ENCODE measurements at places on chromosomes 5 and 9.

DNA sequence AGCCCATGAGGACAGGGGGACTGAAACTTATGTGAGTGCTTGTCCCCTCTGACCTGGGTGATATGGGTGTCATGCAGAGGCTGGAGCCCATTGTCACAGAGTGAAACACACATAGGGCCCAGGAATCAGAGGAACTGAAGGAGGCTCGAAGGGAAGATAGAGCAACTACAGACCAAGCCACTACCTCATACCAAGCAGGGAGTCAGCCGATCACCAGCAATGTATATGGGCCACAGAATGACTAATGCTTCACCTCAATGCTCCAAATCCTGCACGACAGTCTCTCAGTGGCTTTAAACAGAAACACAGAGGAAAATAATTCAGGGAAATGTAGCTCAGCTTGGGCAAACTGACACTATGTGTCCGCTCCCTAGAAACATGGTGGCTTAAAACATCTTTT lies 8.9 kb upstream of the FBXW11 start:
- DNase-seq = no peak

GRCh38 chr5:7857926-7858632 lies 7.1 kb upstream of the CFAP90 start:
- no peak for DNase-seq

DNA sequence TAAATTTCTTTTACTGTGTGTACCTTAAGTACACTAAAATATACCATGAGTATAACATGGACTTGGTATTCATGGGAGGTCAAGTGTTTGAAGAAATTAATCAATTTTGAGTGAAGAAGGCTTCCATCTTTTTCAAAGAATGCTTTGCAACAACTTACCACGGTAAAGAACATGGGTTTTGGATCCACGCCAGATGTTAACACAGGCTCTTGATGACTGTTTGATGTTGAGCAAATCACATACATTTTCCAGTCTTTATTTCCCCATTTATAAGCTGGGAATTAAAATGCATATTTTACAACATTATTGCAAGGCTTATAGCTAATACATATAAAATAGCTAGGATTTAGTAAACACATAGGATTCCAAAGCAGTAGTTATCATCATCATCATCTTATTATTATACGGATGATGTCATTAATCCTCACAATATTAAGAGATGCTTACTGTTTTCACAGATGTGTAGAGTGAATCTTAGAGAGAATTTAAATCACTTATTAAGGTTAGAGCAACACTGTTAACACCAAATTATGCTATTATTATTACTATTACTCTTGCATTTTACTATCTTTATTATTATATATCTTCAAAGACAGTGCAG lies 362.0 kb downstream of the PRELID2 start:
- no peak for DNase-seq

- no peak for DNase-seq
These were observed 11.6 kb upstream of the CETN3 start for GRCh38 chr5:90421136-90421535.

GRCh38 chr9:136740491-136740890 lies 2.2 kb downstream of the LCN10 start:
- DNase-seq = no peak

DNA sequence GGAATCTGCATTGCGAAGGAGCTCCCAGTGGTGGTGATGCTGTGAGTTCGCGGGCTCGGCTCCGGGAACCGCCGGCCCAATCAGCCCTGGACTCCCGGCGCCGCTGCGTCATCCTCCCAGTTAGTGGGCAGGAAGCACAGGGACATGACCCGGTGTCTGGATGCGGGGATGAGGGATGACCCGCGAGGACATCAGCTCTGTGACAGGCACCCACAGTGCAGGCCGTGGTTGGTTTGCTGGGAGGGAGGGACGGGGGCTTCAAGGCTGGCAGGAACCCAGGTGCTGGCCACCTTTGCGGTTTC lies 996 bp downstream of the NXNL2 start:
- no peak for DNase-seq

GRCh38 chr9:113622600-113623400 lies 159.3 kb downstream of the RGS3 start:
- peak; percentile 3 for DNase-seq

- no peak for DNase-seq
These were observed 188.2 kb upstream of the SLC27A6 start for GRCh38 chr5:128777052-128777451.

GRCh38 chr9:90926936-90927335 lies 125.3 kb downstream of the SYK start:
- no peak for DNase-seq

GRCh38 chr5:135013445-135013844 lies 20.6 kb downstream of the PITX1 start:
- DNase-seq = no peak

DNA sequence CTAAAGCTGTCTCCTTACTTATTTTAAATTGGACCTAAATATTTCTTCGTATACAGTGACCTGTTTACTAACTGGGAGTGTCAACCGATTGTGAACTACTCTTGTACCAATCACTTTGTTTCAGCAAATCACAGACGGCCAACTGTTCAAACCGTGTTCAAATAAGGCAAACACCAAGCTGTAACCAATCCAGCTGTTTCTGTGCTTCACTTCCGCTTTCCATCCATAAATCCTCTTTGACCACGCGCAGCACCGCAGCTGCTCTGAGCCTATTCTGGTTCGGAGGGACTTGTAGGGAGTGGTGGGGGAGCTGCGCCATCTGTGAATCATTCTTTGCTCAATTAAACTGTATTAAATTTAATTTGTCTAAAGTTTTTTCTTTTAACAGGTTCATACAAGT lies 4.8 kb upstream of the FAM240B start:
- DNase-seq = no peak

DNA sequence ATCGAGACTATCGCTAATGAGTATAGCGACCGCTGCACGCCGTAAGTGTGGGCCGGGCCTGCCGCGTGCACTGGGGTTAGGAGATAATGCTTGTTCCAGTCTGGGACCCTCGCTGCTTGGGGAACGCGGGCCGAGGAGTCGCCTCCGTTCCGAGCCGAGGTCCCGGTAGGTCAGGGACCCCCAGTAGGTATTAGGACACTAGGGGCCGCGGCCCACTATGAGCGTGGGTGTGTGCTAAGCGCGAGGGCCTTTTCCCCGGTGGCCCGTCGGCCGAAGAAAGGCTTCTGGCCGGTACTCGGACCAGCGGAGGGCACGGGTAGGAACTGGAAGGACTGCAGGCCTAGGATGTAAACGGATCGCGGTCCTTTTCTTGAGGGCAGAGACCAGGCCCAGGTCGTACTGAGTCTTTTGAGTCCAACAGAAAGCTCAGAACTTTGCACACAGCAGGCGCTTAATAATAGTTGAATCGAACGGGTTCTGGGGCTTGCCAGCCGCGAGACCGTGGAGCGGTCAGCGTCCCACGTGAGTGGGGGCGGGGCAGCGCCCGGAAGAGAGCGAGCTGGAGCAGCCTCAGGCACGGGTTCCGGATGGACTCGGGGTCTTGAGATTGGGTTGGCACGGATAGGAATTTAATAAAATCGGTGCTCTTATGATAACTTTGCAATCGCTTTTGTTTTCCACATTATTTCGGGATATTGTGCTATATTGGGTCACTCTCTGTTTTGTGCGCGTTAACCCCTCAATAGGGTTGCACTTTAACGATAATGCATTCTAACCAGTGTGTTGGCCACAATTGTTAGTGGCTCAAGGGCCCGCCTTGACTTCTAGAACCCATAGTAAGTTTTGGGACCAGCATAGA lies 733 bp downstream of the HSPA4 start:
- peak; percentile 36 for DNase-seq

DNA sequence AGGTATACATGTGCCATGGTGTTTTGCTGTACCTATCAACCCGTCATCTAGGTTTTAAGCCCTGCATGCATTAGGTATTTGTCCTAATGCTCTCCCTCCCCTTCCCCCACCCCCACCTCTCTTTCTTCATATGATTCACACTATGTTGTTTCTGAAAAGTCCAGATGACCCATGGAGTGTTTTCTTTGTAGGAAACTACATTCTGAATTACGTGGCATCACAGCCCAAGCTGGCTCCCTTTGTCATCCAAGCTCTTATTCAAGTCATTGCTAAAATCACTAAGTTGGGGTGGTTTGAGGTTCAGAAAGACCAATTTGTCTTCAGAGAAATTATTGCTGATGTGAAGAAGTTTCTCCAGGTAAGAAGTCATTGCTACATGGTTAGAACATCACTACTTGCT lies 30.4 kb downstream of the RANBP17 start:
- DNase-seq = no peak

DNA sequence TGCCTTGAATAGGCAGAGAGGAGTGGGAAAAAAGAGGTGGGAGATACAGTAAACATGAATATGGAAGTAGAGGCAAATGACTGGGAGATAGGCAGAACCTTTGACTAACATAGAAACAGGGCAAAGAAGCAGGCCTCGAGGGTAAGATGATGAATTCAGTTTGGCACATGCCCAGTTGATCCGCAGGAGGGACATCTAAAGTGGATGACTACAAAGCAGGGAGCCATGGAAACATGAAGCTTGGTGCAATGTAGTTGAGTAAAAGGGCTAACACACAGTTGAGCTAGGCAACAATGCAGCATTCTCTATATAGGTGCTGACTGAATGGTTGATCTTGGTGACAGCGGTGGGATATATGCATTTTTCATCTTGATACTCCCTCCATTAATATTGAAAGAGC lies 253.8 kb downstream of the DMRT2 start:
- DNase-seq = no peak

GRCh38 chr9:82082563-82082962 lies 94.0 kb downstream of the SPATA31D1 start:
- no peak for DNase-seq

DNA sequence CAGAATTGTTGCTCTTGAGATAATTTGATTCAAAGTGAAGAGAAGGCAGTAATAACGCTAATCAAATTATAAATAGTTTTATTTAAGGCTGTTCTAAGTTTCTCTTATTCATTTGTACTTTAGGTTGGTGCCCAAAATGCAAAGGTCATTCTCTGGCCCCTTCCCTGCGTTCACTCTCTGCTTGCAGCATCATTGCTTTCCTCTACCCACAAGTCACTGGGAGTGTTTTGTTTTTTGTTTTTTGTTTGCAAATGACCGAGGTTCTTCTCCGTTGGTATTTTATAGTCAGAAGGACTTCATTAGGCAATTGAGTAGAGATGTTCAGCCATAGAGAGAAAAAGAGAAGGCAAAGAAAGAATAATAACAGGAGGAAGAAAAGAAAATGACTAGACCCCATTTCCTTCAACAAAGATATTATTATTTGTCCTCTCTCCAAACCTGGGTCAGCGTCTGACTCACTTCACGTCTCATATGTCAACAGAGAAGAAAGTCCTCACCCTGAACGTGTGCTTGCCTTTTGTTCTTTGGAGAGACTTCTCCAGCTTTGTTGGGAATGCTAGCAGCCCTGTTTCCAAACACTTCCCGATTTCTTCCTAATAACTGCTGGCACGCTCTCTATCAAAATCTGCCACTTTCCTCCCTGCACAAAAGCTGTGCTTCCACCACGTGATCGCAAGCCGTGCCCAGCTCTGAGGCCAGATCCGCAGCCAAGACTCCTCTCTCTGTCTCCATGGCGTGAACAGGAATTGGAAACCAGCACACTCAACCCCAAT lies 119.8 kb downstream of the EBF1 start:
- DNase-seq = no peak

- no peak for DNase-seq
These were observed 29.4 kb downstream of the ECPAS start for GRCh38 chr9:111454751-111455150.

DNA sequence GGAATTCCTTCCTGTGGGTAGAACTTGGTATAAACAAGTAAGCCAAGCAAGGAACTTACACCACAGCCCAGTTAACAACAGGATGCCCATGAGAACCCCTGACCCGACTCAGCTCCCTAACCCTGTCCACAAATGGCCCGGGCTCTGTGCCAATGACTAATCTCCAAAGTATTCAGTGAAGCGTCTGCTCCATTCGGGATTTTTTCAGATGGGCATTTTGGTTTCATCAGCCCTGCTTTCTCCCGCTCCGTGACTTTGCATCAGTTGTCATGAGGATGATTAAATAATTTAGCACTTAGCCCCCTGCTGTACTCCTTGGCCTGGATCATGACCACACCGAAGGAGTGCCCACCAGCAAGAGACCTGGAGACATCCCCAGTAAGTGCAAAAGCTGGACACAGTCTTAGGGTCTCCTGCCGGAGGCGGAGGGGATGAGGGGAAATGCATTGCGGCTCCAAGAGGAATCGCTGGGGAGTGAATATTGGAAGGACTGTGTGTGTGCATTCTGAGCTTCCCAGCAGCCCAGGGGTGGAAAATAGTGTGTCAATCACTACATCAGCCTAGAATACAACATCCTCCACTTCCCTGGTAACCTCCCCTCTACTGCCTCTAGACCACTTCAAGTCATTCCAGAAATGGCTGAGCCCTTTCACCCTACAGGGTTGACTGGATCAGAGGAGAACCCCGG lies 41.4 kb upstream of the DNAH5 start:
- DNase-seq = no peak

Measured in activated T-helper 9 cell treated with anti-CD3 and anti-CD28 coated beads, Interleukin-2, amount 50 U/mL, for 16 hours (primary cell).